ENCODE measurements at places on chromosomes 3 and 15. TPM values are rescaled to one million over a fixed set of nuclear protein-coding genes. Genes with fewer than 3 reads are reported as not detected.

GRCh38 chr15:63504979-63505841 lies 817 bp downstream of the USP3 start:
- H3K27me3 ChIP-seq: no peaks in the 10 kb centered on the region
- H3K4me1 ChIP-seq: peaks cover 72% of the 10 kb centered on the region
- H3K27ac ChIP-seq: peak overlapping the region; percentile 92
- peak; percentile 85 for DNase-seq

- peaks cover 1% of the 10 kb centered on the region for H3K4me1 ChIP-seq
- no peaks in the 10 kb centered on the region for H3K36me3 ChIP-seq
- no peak for DNase-seq
- peaks cover 47% of the 10 kb centered on the region for H3K27me3 ChIP-seq
Observed at GRCh38 chr15:39573844-39574243, 7.0 kb upstream of the THBS1 start.

- H3K36me3 ChIP-seq: no peaks in the 10 kb centered on the region
- peaks cover 6% of the 10 kb centered on the region for H3K4me1 ChIP-seq
- DNase-seq: no peak
- no peak overlapping the region for H3K27ac ChIP-seq
Observed at GRCh38 chr3:193831495-193832455, 238.8 kb downstream of the OPA1 start.

GRCh38 chr3:37227870-37228549 lies 53.6 kb upstream of the LRRFIP2 start:
- peaks cover 4% of the 10 kb centered on the region for H3K4me1 ChIP-seq
- H3K36me3 ChIP-seq: no peaks in the 10 kb centered on the region
- no peak overlapping the region for H3K4me3 ChIP-seq
- H3K27ac ChIP-seq: no peak overlapping the region
- peaks cover 32% of the 10 kb centered on the region for H3K27me3 ChIP-seq

DNA sequence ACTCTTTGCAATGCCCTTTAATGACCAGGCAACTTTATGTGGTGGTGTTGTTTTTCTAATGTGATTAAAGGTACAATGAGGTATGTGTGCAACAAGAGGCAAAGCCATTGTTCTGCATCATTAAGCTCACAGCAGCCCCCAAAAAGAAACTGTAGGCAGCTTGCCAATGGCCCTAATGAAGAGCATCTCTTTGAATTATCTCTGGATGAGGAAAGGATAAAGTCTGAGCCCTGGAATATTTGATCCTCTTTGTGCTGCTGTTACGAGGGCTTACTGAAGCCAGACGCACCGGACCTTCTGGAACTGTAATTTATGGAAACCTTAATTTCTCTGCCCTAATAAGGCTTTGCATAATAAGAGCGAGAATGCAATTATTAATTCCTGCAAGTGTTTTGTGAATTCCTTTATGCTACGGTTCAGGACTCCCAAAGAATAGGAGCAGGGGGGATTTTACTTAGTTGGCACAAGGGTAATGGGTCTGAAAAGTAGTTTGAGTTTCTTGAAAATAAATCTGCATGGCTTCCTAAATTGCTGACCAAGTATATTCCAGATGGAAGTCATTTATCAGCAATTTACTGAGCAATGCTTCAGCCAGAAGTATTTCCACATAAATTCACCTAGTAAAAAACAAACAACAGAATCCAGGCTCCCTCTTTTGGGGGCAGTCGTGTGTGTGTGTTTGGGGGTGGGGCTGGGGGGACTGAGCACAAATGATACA lies 193.4 kb downstream of the PDZRN3 start:
- no peak for DNase-seq
- no peaks in the 10 kb centered on the region for H3K4me1 ChIP-seq
- no peaks in the 10 kb centered on the region for H3K36me3 ChIP-seq
- H3K27me3 ChIP-seq: peaks cover 2% of the 10 kb centered on the region

Gene GUCA1C
- not detected for total RNA-seq

Gene MUC20
- 2.9 TPM for total RNA-seq

GRCh38 chr15:83571820-83572707 lies 81.9 kb upstream of the ADAMTSL3 start:
- no peaks in the 10 kb centered on the region for H3K4me1 ChIP-seq
- H3K4me3 ChIP-seq: no peak overlapping the region
- no peaks in the 10 kb centered on the region for H3K27me3 ChIP-seq
- H3K27ac ChIP-seq: no peak overlapping the region

GRCh38 chr3:79467721-79468120 lies 300.1 kb downstream of the ROBO1 start:
- H3K36me3 ChIP-seq: no peaks in the 10 kb centered on the region

GRCh38 chr3:133042778-133043177 lies 4.6 kb downstream of the TMEM108 start:
- DNase-seq: no peak
- no peak overlapping the region for H3K27ac ChIP-seq
- H3K4me3 ChIP-seq: no peak overlapping the region
- peaks cover 24% of the 10 kb centered on the region for H3K27me3 ChIP-seq
- no peaks in the 10 kb centered on the region for H3K4me1 ChIP-seq

DNA sequence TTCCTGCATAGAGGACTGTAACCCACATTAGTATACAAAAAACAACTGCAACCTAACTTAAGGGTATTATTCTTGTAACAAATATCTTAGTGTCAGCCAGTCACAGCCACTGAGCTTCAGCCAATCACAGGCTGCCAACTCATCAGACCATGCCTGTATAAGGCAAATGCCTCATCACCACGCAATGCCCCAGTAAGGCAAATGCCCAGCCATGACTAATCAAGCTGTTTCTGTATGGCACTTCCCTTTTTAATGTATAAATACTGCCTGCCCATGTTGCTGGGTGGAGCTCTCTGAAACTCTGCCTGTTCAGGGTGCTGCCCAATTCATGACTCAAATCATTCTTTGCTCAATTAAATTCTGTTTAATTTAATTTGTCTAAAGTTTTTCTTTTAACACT lies 18.4 kb upstream of the GABRA5 start:
- no peak for DNase-seq
- H3K4me1 ChIP-seq: no peaks in the 10 kb centered on the region
- no peak overlapping the region for H3K4me3 ChIP-seq

DNA sequence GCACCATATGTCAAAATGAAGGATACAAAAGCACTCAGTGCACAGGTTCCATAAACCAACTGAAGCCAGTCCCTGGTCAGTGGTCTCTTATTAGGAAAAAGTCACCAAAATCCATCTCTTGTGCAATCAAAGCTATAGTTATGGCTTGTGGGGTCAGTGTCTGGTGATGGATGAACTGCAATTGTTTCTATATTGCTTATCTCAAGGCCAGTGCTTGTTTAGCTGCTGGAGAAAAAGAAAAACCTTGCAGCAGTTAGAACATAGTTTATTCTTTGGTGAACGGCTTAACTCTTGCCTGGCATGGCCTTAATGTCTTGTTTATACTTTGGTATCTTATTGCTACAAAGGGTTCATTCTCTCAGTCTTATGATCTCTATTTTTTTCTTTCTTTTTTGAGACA lies 2.9 kb upstream of the UQCRC1 start:
- peaks cover 27% of the 10 kb centered on the region for H3K36me3 ChIP-seq
- peaks cover 22% of the 10 kb centered on the region for H3K4me1 ChIP-seq
- no peak overlapping the region for H3K27ac ChIP-seq
- no peak overlapping the region for H3K4me3 ChIP-seq
- H3K27me3 ChIP-seq: no peaks in the 10 kb centered on the region

DNA sequence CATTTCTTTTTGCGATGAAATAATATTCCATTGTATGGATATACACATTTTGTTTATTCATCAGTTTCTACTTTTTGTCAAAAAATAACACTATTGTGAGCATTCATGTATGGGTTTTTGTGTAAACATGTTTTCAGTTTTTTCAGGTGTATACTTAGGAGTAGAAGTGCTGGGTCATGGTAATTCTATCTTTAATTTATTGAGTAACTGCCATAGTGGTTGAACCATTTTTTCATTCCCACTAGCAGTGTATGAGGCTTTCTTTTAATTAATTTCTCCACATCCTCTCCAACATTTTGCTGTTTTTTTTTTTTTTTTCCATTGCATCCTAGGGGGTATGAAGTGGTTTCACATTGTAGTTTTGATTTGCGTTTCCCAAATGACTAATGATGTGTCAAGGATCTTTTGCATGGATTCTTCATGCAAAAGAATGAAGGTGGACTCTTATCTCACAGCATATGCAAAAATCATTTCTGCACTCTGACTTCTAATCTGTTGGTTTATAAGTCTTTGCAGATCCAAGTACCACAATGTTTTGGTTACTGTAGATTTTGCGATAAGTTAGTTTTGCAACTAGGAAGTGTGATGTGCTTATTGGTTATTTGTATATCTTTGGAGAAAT lies 12.6 kb downstream of the ATP2C1 start:
- peaks cover 15% of the 10 kb centered on the region for H3K36me3 ChIP-seq
- peaks cover 50% of the 10 kb centered on the region for H3K4me1 ChIP-seq
- H3K4me3 ChIP-seq: peak overlapping the region; percentile 22
- peak overlapping the region; percentile 75 for H3K27ac ChIP-seq
- H3K27me3 ChIP-seq: no peaks in the 10 kb centered on the region

DNA sequence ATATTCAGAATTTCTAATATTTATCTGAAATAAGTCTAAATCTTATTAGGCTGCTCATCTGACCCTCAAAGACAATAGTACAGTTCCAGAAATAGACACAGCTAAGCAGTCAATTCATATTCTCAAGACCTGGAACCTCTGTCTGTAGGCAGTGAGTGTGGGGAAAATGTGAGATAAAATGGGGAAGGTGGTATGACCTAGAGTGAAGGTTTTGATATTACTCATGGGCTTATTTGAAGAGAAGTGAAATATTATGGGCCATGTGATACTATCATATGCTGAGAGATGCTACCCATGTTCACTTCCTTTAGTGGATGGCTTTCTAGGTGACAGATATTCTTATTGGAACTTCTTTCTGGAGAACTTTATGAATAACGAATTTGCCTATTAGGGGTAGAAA lies 33.5 kb downstream of the TGFBR2 start:
- H3K36me3 ChIP-seq: peaks cover 43% of the 10 kb centered on the region
- no peak for DNase-seq
- peak overlapping the region; percentile 99 for H3K27ac ChIP-seq
- no peaks in the 10 kb centered on the region for H3K27me3 ChIP-seq

DNA sequence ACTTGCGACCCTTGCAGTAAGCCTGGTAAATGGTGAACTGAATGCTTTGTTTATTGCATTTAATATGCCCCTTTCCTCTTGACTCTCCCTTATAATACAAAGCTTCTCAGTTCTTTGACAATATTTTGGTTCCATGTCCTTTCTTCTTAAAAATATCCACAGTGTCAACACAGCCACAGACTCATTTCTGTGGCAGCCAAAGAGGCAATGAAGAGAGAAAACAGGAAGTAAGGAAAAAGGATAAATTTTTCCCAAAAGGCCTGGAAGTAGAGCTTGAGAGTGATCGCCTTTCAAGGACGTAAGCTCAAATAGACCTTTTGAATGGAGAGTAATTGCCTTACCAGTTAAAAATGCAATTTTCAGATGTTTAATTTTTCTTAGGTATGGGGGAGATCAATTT lies 59.4 kb downstream of the PEX5L start:
- H3K4me3 ChIP-seq: no peak overlapping the region
- H3K4me1 ChIP-seq: peaks cover 6% of the 10 kb centered on the region
- DNase-seq: no peak

GRCh38 chr3:13896473-13897154 lies 16.7 kb upstream of the WNT7A start:
- peaks cover 14% of the 10 kb centered on the region for H3K4me1 ChIP-seq
- peak; percentile 89 for DNase-seq
- peaks cover 1% of the 10 kb centered on the region for H3K36me3 ChIP-seq
- peak overlapping the region; percentile 4 for H3K27ac ChIP-seq
- H3K4me3 ChIP-seq: peak overlapping the region; percentile 72

GRCh38 chr3:42747581-42747980 lies 25.5 kb downstream of the CCDC13 start:
- H3K27me3 ChIP-seq: no peaks in the 10 kb centered on the region
- H3K4me1 ChIP-seq: peaks cover 21% of the 10 kb centered on the region
- H3K4me3 ChIP-seq: no peak overlapping the region
- peak; percentile 79 for DNase-seq
- no peak overlapping the region for H3K27ac ChIP-seq
- H3K36me3 ChIP-seq: no peaks in the 10 kb centered on the region

All from activated CD4-positive, alpha-beta T cell treated with anti-CD3 and anti-CD28 coated beads, Interleukin-2, amount 10 ng/mL, durations not matched to agents 24 days and 14 days (primary cell).